Activated CD4-positive, alpha-beta memory T cell treated with anti-CD3 and anti-CD28 coated beads for 36 hours (primary cell): ENCODE measurements at places on chromosomes 7 and 10. TPM values are rescaled to one million over a fixed set of nuclear protein-coding genes. Genes with fewer than 3 reads are reported as not detected.
A peak's percentile ranks its signal among the peaks of the same experiment; 100 is the strongest.

CAV2 gene
- not detected for total RNA-seq

CALCR gene
- not detected for total RNA-seq

ASB15 gene
- total RNA-seq, result not detected

CNNM1 gene
- total RNA-seq, result 0.43 TPM

STOX1 gene
- 0.29 TPM for total RNA-seq

CUBN gene
- total RNA-seq, result 0.31 TPM

WDFY4 gene
- not detected for total RNA-seq

INHBA gene
- total RNA-seq, result not detected

CPN1 gene
- total RNA-seq, result not detected

CCDC3 gene
- total RNA-seq, result 0.45 TPM

DNA sequence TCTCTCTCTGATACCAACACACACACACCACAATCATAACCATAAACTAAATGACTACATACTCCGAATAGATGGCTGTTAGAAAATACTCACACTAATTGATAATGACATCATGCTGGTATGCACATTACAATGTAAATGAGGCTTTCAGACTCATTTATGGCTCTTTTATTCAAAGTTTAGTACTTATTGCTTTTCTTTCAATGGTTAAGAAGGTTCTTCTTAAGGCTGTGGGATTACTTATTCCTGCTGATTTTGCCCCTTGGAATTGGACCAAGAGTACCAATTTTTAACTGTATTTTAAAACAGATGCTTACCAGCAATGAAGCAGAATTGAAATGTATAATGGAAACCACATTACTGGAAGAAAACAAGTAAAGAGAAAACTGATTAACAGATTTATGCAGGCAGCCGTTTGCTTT is 20.6 kb upstream of the CABCOCO1 start:
- DNase-seq, result no peak

- no peak for DNase-seq
Measured at GRCh38 chr10:36676321-36676720, 449.1 kb upstream of the ANKRD30A start.

DNA sequence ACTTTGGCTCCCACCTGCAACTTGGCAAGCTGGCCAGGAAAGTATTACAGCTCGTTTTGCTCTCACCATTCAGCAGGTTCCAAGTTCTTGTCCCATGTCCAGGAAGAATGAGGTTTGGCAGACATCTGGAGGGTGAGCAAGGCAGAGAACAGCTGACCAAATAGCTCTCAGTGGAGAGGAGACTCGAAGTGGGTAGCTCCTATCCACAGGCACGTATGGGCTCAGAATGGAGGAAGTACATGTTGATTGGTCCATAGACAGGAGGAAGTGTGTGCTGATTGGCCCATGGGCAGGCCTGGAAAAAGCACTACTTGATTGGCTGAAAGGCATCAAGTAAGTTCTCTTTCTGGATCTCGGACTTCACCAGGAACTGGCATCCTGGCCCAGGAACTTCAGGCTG is 3.0 kb upstream of the NCAPG2 start:
- DNase-seq, result no peak

DNA sequence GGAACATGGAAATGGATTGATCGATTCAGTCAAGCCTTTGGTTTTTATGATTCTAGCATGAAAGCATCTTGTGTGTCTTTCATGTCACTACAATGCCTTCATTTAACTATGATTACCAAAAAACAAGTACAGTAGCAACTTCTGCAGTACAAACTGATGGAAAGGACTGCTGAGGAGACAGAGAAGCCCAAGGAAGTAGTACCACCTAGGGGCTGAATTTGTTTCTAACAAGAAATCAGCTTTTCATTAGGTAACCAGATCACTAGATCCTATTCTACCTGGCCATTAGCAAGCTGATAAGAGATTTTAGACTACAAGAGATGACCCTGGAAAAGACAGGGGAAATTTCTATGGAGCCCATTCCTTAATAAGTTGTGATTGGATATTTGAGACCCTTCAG is 3.2 kb upstream of the IFIT1 start:
- no peak for DNase-seq

DNA sequence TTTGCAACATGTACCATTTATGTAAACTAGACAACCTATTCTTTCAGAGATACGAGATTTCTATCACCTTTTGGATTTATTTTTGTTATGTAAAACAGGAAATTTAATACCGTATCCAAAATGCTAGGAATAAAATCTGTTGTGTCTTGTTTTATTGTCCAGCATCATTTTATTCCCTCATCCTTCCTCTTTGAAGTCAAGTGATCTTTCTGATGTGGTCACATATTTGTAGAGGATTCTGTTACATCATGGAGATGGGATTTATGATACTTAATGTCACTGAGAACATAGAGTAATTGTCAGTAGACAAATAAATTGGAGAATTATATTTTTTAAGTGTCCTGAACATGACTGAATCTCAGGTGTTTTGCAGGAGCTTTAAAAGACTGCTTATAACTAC is 64.7 kb downstream of the ZNF277 start:
- no peak for DNase-seq

- no peak for DNase-seq
Measured at GRCh38 chr7:98352621-98353020, 48.3 kb downstream of the BAIAP2L1 start.

DNA sequence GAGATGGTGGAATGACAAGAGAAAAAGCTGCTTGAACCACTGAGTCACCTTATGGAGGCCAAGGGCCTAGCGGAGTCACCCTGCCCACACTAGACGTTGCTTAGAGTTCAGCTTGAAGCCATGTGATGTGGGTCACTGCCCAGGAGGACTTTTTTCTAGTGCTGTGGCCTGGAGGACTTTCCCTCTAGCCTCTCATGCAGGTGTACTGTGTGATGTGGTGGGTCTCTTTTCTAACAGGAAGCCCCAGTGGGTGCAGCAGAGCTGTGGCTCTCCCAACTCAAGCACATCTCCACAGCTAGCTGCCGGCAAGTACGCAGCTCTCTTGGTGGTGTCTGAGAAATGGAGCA is 13.6 kb downstream of the POR start:
- peak; percentile 19 for DNase-seq

GRCh38 chr10:53536322-53536721 is 763.7 kb upstream of the MBL2 start:
- DNase-seq, result no peak

- no peak for DNase-seq
Measured at GRCh38 chr7:135386181-135386580, 123.7 kb downstream of the CNOT4 start.

GRCh38 chr7:107779647-107780099 is 23.4 kb downstream of the SLC26A3 start:
- DNase-seq, result no peak

- DNase-seq, result no peak
Measured at GRCh38 chr10:29114141-29114540, 174.7 kb upstream of the LYZL1 start.

- DNase-seq, result no peak
Measured at GRCh38 chr10:102674566-102674965, 30.3 kb downstream of the TRIM8 start.

DNA sequence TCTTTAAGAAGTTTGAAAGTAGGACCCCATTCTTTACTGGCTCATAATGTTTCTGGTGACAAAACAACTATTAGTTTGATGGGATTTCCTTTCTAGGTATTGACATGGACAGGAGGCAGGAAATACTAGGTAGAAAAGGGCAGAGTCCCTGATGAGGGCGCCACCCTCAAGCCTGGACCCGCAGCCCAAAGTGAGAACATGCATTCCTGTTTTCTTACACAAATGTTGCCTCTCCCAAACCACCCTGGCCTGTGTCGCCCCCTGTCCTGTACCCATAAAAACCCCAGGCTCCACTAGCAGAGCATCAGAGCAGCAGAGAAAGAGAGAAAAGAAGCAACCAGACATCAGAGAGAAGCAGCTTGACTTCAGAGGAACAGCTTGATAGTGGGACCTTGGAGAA is 1055.2 kb upstream of the POT1 start:
- no peak for DNase-seq

DNA sequence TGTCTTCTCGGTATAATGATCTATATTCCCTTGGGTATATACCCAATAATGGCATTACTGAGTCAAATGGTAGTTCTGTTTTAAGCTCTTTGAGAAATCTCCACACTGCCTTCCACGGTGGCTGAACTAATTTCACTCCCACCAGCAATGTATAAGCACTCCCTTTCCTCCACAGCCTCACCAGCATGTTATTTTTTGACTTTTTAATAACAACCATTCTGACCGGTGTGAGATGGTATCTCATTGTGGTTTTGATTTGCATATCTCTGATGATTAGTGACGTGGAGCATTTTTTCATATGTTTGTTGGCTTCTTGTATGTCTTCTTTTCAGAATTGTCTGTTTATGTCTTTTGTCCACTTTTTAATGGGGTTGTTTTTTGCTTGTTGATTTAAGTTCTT is 33.6 kb downstream of the KIAA1217 start:
- DNase-seq, result no peak

- no peak for DNase-seq
Measured at GRCh38 chr7:158698657-158699195, 5.9 kb downstream of the NCAPG2 start.

DNA sequence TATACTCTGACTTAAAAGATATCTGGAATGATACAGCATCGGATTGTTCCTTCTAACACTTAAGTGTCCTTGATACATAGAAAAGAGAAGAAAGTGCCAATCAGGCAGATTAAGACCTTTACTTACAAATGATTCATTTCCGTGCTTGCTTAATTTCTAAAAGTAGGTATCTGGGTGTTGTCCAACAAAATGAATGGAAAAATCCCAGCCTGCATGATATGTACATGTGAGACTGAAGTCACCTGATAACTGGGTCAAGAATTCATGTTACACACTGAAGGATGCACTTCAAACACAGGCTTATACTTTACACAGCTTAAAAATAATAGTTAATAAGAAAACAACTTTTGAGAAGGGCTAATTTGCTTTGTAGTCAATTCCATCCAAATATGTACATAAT is 25.2 kb upstream of the PLXDC2 start:
- DNase-seq, result no peak

GRCh38 chr10:24983946-24984345 is 31.5 kb upstream of the PRTFDC1 start:
- no peak for DNase-seq

GRCh38 chr7:151173386-151174245 is 6.1 kb upstream of the GBX1 start:
- no peak for DNase-seq

GRCh38 chr7:953547-954327 is 743 bp downstream of the ADAP1 start:
- no peak for DNase-seq
